NK-92 treated with Interleukin-12 subunit alpha and Interleukin-12 subunit beta, amount 100 ng/mL, for 24 hours (cell line): ENCODE measurements at places on chromosomes 1 and 21.

DNA sequence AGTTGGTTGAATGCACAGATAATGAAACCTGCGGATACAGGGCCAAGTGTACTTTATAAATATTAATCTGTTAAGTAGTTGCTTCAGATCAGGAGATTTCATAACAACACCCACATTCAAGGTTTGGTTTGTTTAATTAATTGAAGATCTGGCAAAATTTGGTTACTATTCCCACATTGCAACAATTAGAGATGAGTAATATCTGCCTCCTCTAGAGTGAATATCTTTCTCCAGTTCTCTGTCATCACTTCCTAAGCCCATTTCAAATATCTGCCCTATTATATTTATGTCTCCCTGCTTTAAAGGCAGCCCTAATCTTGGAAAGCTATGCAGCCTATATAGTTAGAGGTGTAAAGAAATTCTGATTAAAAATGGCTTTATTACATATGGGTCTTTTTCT, 61.4 kb downstream of the PPP2R5A start:
- DNase-seq: no peak

DNA sequence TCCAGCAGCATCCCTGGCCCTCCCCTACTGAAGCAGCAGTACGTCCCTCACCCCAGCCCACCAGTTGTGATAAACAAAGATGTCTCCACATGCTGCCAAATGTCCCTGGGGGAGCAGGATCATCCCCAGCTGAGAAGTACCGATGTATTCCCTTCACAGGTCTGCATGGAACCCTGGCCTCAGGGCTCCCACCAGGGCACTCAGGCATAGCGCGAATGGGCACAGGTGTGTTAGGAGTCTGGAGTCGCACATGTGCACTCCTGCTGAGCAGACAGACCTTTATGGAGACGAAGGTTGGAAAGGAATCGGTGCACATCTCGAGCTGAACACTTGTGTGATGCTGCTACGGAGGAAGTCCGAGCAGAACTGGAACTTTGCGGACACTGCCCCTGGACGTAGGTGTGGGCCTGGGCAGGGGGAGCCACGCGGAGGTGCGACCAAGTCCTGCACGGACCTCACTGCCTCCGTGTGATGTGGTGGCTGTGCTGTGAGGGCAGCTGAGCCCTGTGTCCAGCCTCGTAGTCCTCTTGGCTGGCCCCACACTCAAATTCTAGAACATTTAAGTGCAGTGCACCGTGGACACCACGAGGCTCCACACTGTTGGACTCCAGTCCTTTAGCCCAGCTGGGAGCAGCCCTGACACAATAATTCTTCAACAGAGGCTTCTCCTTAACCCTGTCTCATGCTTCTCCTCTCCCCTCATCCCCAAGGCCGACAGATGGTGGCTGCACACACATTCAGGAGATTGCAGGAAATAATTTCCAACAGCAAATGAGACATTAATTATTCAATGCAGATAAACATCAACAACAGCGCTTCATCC, 43.4 kb downstream of the RSPH1 start:
- no peak for DNase-seq

DNA sequence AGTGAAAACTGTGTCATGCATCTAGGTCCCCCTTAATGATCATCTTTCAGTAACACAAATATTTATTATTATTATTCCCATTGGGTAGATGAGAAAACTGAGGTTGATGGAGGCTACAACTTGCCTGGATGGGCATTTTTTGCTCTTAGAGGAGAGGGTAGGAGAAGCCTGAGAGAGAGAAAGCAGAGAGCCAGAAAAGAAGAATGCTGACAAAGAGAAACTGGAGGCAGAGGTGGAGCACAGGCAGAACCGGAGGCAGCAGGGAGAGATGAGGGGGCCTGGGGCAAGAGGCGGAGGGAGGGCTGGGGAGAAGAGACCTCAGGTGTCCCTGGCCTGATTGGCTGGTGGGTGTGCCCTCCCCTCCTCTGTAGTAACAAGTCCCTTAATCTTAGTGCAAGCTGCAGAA, 4.1 kb downstream of the BLACAT1 start:
- no peak for DNase-seq

DNA sequence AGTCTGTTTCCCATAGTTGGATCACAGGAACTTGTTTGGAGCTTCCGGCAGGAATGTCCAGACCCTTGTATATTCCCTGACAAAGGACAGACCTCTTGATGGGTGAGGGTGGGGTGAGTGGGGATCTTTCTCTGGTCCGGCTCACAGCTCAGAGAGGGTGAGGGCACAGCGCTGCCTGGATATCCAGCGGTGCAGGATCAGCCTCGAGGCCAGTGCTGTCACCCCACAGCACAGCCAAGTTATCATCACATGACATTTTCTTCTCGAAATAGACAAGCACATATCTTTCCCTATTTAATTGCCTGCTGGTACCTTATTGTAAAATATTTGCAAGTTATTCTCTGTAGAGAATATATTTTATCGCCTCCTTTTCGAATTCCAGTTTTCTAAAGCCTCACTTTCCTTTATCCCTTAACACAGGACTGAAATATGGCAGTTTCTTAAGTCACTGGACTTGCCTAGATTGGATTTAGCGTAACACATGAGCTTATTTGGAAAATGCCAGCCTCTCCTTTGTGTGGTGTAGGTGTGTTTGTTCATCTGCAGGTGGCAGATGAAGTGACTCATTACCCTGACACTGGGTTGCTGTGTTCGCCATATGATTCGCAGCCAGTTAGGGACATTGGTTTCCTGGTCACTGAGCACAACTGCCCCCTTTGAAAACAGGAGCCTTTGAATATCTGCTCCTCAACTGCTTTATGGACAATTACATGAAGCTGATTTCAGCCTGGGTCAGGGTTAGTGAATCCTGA, 21.4 kb downstream of the CLIC6 start:
- no peak for DNase-seq

- DNase-seq: no peak
Observed at GRCh38 chr1:184356891-184357290, 29.9 kb upstream of the C1orf21 start.

- no peak for DNase-seq
Observed at GRCh38 chr1:55015123-55015522, 16.4 kb downstream of the BSND start.

GRCh38 chr1:110584045-110584444, 22.1 kb downstream of the KCNA2 start:
- no peak for DNase-seq

GRCh38 chr1:205944525-205944924, 1.3 kb upstream of the SLC26A9 start:
- DNase-seq: no peak

- no peak for DNase-seq
Observed at GRCh38 chr1:67814121-67814772, 19.0 kb downstream of the GNG12 start.

DNA sequence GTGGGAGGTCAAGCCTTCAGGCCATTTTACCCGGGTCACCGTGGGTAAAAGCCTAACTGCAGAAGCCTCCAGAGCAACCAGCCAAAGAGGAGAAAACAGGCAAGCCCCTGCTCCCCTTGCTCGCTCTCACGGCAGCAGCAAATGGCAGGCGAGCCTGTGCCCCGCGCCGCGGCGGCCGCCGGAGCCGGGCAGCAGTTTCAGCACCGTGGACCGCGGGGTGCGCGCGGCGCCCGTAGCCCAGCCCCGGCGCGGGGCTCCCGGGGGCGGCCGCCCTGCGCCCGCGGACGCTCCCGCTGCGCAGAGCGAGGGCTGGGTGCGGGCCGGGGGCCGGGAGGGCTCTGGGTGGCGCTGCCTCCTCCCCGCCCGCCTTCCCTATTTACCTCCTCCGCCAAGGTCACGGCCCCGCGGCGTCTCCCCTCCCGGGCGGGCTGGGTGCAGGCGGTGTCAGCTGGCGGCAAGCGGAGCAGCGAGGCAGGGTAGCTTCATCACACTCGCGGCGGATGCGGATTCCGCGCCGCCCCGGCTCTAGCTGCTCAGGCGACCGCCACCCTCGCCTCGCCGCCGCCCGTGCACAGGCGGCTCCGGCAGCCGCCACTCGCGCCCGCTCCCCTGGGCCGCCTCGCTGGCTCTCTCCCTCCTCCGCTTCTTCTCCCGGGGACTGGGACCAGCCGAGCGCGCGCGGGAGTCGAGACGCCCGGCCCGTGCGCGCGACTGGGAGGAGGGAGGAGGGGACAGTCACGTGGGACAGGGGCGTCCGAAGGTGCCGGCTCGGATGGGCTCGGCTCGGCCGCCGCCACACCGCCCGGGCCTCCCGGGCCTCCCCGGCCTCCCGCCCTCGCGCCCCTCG, at the start of gene RGS7:
TSS of gene RGS7 (minus strand) at position 687 of the 847 bp plus-strand sequence.
- DNase-seq: no peak

DNA sequence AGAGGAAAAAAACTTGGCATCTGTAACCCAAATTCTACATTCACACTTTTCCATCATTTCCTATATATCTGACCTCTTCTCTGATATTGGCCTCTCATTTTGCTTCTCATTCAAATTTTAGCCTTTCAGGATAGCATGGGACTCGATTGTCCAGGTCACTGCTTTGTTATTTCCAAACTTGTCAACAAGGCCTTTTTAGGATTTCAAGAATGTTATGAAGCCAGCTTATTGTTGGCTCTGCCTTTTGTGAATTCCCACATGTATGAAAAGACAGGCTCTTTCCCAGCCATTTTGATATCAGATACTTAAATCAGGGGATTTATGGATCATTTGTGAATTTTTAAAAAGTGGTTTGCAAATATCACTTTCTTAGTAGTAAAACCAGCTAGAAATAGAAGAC, 663.5 kb downstream of the NCAM2 start:
- DNase-seq: no peak

DNA sequence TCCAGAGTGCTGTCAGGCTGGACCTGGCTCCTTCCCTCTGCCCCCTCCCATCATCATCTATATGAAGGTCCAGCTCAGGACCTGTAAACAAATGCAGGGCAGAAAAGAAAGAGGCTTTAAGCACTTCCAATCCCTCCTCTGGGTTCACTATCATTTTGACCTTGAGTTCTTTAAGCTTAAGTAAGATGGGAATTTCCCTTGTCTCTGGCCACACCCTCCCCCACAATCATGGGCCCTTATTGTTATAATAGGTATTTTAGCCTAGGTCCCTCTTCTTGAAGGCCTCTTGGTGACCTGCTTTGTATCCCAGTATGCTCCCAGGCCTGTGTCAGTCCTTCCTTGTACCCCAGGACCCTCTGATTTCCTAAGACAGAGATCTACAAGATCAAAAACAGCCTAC, 45.1 kb upstream of the EPS15 start:
- peak; percentile 25 for DNase-seq
